ENCODE measurements at places on chromosomes 5 and 9.

DNA sequence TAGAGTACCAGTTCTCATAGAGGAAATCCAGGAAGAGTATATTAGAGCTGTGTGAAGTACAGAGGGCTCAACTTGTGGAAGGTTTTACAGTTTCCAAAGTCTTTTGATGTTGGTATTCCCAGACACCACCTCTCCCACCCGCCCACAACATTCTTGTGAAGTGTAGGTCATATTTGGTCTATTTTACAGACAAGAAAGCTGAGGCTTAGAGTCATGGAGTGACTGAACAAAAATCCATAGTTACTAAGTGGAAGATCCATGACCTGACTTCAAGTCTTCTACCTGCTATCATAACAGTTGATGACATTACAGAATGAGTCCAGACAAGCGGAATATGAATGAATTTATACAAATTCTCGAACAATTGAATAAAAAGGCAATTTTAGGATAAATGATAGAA lies 187.1 kb upstream of the RPS23 start:
- no peak for DNase-seq
- no peaks in the 10 kb centered on the region for H3K4me1 ChIP-seq
- H3K27me3 ChIP-seq = no peaks in the 10 kb centered on the region
- H3K36me3 ChIP-seq = no peaks in the 10 kb centered on the region
- no peak overlapping the region for H3K27ac ChIP-seq

DNA sequence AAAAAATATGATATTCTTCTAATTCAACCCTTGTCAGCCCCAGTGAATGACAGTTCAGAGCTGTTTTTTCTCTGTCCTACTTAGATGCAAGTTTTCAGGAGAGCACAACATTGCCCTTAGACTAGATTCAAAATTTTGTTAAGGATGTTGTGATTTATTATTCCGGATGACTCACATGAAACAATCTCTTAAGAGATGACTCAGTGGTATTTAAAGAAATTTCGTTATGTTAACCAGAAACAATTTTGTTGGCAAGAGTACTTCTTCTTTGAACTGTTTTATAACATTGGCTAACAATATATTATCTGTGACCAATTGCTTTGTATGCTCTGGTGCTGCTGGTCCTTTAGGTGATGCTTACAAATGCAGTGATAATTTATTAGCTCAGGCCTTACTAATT lies 132.0 kb downstream of the IZUMO3 start:
- H3K4me3 ChIP-seq = no peak overlapping the region
- H3K27me3 ChIP-seq = no peaks in the 10 kb centered on the region
- no peak for DNase-seq
- H3K27ac ChIP-seq = no peak overlapping the region
- H3K4me1 ChIP-seq = no peaks in the 10 kb centered on the region

DNA sequence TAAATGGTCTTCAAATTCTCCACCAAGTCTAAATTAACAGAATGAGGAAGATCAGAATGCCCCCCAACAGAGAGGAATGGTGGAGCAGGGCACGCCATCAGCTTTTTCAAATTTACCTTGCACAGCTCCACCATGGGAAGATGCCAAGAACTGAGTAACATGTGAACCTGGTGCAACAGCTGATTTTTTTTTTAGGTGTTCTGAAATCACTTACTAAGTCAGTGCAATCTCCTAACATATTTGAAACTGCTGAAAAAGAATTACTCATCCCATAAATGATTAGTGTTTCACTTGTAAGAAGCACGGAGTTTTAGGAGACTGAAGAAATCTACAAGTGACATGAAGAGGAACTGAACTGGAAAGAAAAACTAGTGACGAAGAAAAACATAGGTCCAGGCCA lies 5.1 kb downstream of the TMEM245 start:
- peaks cover 49% of the 10 kb centered on the region for H3K4me1 ChIP-seq
- H3K27ac ChIP-seq = peak overlapping the region; percentile 72
- no peak for DNase-seq

DNA sequence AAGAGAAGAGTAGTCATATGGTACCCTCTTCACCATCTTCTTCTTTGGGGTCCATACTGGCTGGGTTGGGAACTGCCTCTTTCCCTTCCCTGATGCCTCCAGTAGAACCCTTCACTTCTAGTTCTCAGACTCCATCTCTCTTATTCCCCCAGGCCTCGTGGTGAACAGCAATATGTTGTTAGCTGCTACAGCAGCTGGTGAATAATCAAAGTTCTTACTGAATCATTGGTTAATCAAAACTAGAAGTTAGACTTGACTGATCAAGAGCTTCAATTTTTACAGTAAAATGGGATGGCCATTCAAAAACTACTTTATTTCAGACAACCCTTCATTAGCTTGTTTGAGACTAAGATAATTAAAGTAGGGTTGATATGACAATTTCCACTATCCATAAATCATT lies 190.9 kb upstream of the GNA14 start:
- no peak overlapping the region for H3K4me3 ChIP-seq
- H3K27ac ChIP-seq = no peak overlapping the region
- no peak for DNase-seq
- H3K4me1 ChIP-seq = peaks cover 13% of the 10 kb centered on the region
- no peaks in the 10 kb centered on the region for H3K27me3 ChIP-seq

GRCh38 chr5:132748522-132749000 lies 1.3 kb downstream of the CCNI2 start:
- no peaks in the 10 kb centered on the region for H3K36me3 ChIP-seq
- no peak overlapping the region for H3K4me3 ChIP-seq
- H3K27me3 ChIP-seq = peaks cover 12% of the 10 kb centered on the region
- no peak for DNase-seq
- H3K4me1 ChIP-seq = no peaks in the 10 kb centered on the region

- no peaks in the 10 kb centered on the region for H3K36me3 ChIP-seq
- H3K27me3 ChIP-seq = no peaks in the 10 kb centered on the region
- no peak overlapping the region for H3K27ac ChIP-seq
- no peak overlapping the region for H3K4me3 ChIP-seq
- no peaks in the 10 kb centered on the region for H3K4me1 ChIP-seq
Observed at GRCh38 chr9:6686396-6686795, 40.9 kb upstream of the GLDC start.

GRCh38 chr5:65999061-65999723 lies 72.8 kb downstream of the ERBIN start:
- no peak for DNase-seq
- no peak overlapping the region for H3K4me3 ChIP-seq
- peaks cover 4% of the 10 kb centered on the region for H3K36me3 ChIP-seq
- no peaks in the 10 kb centered on the region for H3K4me1 ChIP-seq
- no peak overlapping the region for H3K27ac ChIP-seq
- no peaks in the 10 kb centered on the region for H3K27me3 ChIP-seq

GRCh38 chr5:143733665-143734455 lies 78.1 kb upstream of the HMHB1 start:
- H3K36me3 ChIP-seq = no peaks in the 10 kb centered on the region
- H3K4me1 ChIP-seq = no peaks in the 10 kb centered on the region
- H3K27ac ChIP-seq = no peak overlapping the region
- no peak for DNase-seq
- H3K27me3 ChIP-seq = no peaks in the 10 kb centered on the region

All from kidney (tissue), 22 donors.